ENCODE measurements at places on chromosomes 16 and 17.
A peak's percentile ranks its signal among the peaks of the same experiment; 100 is the strongest.

- no peak for DNase-seq
Measured at GRCh38 chr17:28406473-28406814, 432 bp upstream of the SLC46A1 start.

DNA sequence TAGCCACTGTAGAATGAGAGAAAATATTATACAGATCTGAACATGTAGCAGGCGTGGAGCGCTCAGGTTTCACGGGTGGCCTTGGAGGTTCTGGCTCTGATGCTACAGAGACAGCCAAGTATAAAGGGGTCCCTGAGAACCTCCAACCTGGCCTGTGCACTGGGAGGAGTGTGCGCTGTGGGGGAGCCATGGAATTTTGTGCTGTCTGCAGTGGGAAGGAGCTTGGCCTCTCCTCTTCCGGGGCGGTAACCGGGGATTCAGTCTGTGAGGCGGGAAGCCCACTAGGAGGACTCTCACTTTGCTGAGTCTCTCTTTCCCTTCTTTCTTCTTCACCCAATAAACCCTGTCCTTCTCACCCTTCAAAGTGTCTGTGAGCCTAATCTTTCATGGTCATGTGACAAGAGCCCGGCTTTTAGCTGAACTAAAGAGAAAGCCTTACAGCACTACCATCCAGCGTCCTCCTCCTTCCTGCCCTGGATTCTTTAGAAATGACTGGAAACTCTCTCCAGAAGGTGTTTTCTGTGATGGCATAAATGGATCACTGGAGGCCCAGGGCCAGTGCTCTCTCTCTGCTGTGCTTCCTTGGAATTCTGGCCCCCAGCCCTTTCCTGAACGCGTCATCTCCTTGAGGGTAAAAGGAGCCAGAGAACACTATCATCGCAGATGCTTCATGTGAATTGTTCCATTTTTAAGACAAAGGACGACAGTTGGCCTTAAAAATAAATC, 232.1 kb upstream of the CACNG5 start:
- DNase-seq: no peak

DNA sequence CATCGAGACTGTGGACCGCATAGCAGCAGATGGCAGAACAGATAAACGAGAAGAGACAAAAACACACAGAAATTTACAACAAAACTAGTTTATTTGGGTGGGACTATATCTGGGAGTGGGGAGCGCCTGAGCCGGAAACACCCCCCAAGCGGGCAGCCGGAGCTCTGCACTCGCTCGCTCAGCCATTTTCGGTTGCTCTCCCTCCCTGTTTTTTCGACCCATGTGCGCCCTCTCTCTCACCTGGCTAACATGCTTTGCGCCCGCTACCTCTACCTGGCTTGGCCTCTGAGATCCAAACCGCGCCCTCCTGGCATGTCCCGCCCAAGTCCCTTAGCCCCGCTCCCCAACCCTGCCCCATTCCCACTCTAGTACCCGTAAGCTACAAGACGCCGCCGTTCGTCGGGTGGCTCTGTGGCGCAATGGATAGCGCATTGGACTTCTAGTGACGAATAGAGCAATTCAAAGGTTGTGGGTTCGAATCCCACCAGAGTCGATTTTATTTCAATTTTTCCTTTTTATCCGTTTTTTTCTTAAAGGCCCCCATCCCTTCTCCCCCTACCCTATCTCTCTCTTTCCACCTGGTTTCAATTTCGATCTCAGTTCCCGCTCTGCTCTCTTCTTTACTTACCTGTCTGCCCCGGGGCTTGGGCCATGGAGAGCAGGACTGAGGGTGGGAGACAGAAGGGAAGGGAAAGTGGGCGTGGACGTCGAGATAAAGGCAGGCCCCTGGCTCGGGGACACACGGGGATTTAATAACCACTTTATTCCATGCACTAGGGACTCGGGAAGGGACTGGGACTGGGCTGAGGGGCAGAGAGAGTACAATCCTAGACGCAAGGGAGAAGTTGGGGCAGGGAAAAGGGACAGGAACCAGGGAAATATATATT, 2.4 kb upstream of the ALOXE3 start:
- no peak for DNase-seq

GRCh38 chr17:60134396-60135150, 15.2 kb upstream of the CA4 start:
- no peak for DNase-seq

GRCh38 chr17:76868176-76868668, at the start of gene MGAT5B:
TSS of gene MGAT5B (plus strand) at chr17:76868404. CDS start at chr17:76869030, 626 bp downstream.
- peak; percentile 32 for DNase-seq

All from stimulated activated CD8-positive, alpha-beta memory T cell treated with anti-CD3 and anti-CD28 coated beads, Interleukin-15, amount 100 ng/mL, for 4 hours (primary cell).